ENCODE measurements at places on chromosomes 11 and 22. TPM values are rescaled to one million over a fixed set of nuclear protein-coding genes. Genes with fewer than 3 reads are reported as not detected.

GRCh38 chr22:33521879-33522665 is 398.2 kb downstream of the LARGE1 start:
- no peak for DNase-seq

GRCh38 chr11:40037005-40037404 is 1422.4 kb downstream of the LRRC4C start:
- DNase-seq = no peak

DNA sequence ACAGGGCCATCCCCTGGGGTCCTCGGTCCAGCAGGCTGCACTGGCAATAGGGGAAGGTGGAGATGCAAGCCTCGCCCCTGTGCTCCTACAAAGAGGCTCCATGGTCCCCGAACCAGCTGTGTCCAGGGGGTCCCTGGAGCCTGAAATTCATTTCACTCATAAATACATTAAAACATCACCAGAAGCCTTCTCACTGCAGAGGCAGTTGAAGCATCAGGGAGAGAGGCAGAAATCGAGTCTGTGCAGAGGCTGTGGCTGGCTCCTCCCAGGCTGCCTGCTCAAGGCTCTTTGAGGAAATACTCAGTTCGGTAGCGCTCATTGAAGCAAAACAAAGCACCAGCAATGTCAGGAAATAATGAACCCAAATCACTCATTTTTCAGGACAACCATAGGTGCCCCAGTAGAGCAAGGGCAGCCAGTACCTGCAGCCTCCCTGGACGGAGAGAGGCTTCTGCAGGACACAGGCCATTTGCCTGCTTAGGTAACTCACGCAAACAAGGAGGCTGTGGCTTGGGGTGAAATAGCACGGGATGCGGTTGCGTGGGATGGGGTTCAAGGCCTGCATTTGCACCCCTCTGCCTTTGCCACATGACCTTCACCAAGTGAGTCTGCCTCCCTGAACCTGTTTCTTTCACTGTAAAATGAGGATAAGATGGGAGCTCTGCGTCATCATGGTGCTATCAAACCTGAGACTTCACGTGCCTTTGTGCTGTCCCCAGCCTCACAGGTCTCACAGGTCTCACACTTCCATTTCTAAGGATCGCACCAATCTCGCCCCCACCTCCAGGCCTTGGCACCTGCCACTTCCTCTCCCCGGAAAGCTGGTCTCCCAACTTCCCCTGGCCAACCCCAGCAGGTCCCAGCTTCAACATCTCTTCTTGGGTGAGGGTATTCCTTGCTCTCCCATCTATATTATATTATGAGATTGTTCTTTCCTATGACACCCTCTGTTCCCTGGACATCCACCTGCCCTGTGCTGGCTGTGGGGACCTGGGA is 84.3 kb upstream of the SHISAL1 start:
- no peak for DNase-seq

GRCh38 chr11:95378789-95379188 is 147.8 kb upstream of the SESN3 start:
- no peak for DNase-seq

GRCh38 chr11:44764583-44764982 is 37.8 kb downstream of the TSPAN18 start:
- no peak for DNase-seq

- no peak for DNase-seq
Observed at GRCh38 chr22:33909911-33910310, 10.4 kb downstream of the LARGE1 start.

- no peak for DNase-seq
Observed at GRCh38 chr11:134003792-134004495, 47.2 kb upstream of the IGSF9B start.

GRCh38 chr11:65110354-65110861 is 1.3 kb upstream of the TM7SF2 start:
- peak; percentile 90 for DNase-seq

DNA sequence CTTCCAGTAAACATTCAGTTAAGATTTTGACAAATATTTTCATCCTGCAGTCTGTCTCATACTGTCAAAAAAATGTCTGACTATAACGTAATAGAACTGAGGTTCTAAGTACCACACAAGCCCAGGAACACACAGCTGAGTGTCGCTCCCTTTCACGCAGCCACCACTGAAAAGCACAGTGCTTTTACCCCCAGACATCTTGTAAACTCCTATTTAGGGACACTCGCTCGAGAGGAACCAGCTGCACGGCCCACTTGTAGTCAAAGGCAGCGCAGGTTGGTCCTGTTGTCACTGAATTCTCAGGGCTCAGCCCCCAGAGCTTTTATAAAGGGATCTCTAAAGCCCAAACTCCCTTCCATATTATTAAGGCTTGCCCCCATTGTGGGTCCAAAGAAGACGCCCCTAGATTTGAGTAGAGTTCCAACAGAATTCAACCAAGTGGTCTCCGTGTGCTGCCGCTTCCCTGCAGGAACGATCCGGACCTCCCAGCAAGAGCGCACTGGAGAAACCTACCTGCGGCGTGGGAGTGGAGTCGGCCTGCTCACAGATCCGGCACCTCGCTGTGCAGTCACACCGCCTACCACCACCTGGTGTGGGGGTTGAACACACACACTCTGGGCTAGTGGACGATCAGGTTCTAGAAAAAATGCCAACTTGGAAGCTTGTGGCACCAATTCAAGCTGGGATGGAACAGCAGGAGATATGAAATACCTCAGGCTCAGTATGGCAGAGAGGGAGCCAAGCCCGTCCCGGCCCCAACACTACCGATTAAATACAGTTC is 23.4 kb downstream of the ASPHD2 start:
- no peak for DNase-seq

- DNase-seq = no peak
Observed at GRCh38 chr11:14981507-14981906, 9.4 kb upstream of the CALCA start.

DNA sequence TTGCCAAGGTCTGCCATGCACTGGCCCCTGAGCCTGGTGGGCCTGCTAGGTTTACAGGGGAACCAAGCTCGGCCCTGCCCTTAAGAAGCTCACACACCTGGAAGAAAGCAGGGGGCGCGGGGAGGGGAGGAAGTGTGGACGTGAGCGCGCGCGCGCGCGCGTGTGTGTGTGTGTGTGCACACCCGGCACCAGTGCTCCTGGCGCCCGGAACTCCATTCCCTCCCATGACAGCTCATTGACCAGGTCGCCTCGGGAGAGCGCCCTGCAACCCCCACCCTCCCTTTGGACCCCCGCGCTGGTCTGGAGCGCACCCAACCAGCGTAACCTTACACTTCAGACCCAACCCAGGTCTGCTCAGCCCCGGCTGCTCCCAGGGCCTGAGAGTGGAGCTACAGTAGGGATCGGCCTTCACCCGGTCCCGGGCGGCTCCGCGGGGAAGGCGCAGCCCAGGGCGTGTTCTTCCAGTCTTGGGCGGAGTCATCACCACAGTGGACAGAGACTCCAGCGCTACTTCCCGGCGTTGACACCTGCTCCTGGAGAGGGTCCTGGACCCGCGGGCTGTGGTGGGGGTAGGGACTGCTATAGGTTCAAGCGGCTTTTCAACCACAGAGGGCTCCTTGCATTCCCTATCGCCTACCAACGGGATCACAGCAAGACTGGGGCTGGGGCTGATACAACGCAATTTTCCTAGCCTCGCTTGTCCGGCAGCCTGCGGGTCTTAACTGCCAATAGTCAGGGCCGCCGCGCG is 1.5 kb downstream of the GALNT18 start:
- no peak for DNase-seq

DNA sequence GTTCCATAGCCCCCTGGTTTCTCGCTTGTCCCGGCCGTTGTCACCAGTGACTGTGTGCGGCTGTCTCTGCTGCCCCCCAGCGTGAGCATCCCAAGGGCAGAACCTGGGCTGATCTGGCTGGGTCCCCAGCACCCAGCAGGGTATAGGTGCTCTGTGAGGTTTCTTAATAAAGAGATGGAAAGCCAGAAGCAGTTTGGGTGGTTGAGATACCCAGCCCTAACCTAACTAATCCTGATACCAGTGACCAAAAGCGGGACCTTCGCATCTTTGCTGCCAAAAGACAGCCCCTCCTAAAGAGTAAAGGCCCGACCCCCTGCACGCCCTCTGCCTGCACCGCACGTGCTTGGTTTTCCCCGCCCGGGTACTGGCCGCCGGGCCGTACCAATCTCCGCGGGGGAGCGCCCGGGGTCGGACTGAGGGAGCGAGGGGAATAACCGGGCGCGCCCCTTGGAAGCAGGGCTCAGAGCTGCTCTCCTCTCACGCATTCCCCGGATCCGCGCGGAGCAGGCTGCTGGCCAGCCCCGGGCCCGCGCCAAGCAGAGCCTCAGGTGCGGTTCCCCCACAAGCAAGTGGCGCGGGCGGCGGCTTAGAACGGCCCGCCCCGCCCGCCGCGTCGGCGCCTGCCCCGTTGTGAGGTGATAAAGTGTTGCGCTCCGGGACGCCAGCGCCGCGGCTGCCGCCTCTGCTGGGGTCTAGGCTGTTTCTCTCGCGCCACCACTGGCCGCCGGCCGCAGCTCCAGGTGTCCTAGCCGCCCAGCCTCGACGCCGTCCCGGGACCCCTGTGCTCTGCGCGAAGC is at the start of gene DGAT2:
Gene DGAT2, plus strand, starts transcription at position 667 of the 797 bp plus-strand sequence. CDS start 214 bp downstream, outside the sequence.
- peak; percentile 86 for DNase-seq

GRCh38 chr11:114296605-114297372 is 590 bp downstream of the NNMT start:
- DNase-seq = no peak

DNA sequence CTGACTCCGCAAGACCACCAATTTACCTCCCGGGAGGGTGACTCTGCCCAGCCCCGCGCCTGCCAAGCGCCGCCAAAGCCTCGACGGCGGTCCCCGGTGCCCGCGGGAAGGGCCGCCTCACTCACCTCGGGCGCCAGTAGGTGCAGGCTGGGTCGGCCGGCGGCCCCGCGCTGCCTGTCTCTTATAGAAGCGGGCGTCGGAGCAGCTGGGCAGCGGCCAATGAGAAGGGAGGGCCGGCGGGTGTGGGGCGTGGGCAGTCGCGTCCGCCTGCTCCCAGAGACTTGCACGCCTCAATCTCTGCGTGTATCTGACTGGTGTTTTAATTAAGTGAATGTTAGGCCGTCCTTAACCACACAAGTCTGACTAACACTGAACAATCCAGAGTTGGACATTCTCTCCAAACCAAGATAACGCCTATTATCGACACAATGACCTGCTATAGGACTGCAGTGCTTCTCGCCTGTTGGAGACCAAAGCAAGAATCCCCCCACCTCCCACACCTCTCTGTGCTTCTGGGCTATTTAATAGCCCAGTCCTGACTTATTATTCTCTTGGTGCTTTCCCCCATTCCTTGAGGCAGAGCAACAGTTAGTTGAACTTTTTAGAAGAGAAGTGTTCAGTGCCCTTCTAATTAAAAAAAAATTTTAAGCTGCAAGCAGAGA is at the start of gene TPH1:
Gene TPH1, minus strand, starts transcription at position 154 of the 662 bp plus-strand sequence. CDS start 5,507 bp downstream, outside the sequence.
- no peak for DNase-seq

DNA sequence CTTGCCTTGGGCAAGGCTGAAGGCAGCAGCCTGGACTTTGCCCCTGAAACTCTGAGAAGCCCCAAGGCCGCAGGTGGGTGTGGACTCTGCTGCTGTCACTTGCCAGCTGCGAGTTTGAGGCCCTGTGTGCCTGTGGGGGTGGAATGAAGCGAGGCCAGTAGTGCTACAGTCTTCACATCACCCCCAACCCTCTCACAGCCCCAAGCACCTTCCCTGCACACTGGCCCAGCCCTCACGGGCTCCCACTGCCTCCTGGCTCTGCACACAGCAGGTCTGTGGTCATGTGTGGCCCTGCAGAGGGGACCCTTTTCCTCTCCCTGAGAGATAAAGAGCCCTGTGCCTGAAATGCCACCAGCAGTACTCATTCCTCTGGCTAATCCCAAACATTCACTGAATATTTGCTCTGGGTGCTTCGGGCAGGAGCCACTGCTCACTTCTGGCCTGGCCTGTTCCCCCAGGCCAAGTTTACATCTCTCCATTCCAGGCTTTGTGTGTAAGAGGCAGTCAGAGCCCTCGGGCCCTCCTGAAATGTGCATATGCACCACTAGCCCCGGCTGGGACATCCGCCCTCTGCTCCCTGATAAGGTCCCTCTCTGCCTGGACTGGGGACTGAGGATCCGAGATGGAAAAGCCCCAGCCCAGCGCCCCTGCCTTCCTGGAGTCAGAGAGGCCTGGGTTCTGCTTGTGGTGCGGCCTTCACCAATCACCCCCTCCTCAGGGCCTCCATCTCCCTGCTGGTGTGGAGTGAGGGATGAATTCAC is 17.7 kb downstream of the MGAT3 start:
- DNase-seq = no peak

DNA sequence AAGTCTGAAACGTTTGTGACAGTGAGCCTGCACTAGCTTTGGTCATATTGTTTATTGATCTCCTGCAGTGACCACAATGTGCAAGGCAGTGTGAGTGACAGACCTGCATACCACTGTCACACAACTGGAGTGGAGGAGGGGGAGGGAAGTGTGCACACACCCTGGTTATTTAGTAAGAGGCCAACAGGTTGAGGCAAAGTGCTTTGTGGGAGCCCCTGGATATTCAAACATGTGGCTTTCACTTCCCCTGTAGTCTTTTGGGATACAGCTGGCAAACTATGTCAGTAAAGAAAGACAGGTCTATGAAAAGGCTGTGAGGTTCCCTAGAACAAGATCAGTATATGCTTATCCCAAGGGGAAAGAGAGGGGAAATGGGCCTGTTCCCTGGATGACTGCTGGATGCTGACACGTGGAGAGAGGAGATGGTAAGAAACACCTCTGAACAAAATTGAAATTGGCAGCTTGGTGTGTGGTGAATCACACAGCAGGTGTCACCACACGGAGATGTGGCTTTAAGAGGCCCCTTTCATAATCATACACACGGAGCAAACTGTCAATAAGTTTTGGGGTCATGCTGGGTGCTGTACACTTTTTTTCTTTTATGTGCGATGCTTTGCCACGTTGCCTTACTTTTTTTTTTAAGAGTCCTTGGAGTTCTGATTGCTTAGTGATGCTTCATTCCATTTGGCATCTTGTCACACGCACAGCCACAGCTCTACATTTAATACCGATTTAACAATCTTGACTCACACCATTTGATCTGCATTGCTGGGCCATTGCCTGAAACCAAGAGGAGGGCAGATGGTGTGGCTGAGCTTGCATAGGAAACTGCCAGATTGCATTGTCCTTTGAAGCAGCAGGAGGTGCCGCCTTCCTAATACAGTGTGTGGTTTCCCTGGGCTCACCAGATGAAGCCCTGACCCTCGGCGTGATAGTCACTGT is 11.3 kb downstream of the OSBP2 start:
- DNase-seq = no peak

GRCh38 chr11:31767066-31767465 is 44.1 kb downstream of the PAX6 start:
- no peak for DNase-seq

- no peak for DNase-seq
Observed at GRCh38 chr11:132030896-132031295, 660.5 kb downstream of the NTM start.

- DNase-seq = no peak
Observed at GRCh38 chr11:19087658-19088057, 27.1 kb upstream of the MRGPRX2 start.

DNA sequence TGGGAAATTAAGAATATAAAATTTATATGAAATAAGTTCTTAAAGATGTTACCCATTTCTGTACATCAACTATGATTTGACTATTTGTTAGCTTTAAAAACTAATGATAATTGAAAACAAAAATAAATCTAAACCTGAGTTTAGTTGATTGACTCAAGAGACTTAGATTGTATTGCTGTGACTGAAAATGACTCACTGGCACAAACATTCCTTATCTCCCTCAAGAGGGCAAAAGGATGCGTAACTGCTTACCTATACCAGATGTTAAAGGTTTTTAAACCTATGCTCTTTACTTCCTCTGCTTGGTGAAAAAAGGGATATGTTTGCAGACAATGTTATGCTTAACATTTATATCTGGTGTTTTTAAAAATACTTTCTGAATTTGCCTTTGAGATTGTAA is 30.3 kb downstream of the ATM start:
- DNase-seq = no peak

Gene PNPLA5
- total RNA-seq = under 0.01 TPM

Gene MRGPRF
- total RNA-seq = 1.2 TPM

Gene C22orf42
- 0.41 TPM for total RNA-seq

Gene RASD2
- total RNA-seq = 1.2 TPM

Gene CYP2D6
- 2.0 TPM for total RNA-seq
